ENCODE measurements at places on chromosomes 12 and 14.

DNA sequence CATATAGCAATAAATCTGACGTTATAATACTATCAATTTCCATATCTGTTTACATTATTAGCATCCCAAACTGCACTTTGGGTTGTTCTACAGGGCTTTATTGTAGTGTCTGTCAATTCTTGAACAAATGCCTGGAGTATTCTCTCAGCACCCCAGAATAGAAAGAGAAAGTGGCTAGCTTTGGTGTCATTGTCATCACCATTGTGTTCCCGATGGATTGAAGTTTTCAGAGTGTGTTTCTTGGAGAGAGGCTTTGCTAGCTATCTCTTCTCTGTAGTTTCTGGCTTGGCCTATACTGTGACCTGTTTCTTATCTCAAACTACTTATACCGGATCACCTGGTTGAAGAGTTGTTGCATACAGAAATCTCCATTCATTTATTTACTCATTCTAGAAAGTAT, 6.4 kb downstream of the TMEM106C start:
- no peak for DNase-seq

DNA sequence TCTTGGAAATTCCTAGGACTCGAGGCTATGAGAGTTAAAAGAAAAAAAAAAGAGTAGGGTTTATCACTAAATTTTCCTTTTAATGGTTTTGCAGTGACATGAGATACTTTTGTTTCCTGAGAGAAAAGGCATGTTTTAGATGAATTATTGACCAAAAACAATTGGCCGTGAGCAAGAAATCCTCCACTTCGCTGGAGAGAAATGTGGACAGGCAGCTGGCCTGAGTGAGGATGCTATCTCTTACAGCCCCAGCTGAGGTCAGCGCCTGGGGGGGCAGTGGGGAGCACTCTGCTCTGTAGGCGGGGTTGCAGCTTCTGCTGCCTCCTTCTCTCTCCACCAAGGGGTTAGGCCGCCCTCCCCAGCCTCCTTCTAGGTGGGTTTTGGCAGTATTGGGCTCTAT, 54.7 kb downstream of the PRIMA1 start:
- no peak for DNase-seq

DNA sequence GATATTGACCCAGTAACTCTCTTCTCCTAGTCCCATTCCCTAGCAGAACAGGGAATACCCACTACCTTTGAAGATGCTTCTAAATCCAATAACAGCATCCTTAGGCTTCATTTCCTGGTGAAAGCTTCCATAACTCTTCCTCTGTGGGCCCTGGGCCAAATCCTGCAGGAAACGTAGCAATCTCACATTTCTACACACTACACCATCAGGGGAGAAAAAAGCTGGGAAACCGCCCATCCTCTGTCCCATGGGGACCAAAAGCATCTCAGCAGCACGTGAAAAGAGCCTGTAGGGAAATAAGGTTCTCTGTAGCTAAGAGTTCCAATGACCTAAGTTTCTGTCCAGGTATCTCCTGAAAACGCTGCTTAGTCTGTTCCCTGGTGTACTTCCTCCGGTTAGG, 340.2 kb downstream of the DPF3 start:
- no peak for DNase-seq

- DNase-seq = peak; percentile 89
Observed at GRCh38 chr12:124507188-124508109, 60.0 kb downstream of the NCOR2 start.

DNA sequence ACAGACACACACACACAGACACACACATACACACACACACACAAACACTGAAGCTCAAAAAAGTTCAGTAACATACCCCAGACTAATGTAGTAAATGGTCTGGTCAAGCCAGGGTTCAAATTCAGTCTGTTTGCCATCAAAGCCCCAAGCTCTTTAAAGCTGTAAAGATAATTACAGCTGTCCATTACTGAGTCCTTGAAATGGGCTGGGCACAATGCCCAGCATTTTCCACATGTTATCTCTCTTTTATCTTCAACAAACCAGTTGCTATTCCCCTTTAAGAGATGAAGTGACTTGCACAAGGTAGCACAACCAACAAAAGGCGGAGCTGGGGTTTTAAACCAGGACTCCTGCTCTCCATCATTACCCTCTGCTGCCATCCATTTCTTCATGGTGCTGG, 7.6 kb upstream of the UNC119B start:
- DNase-seq = no peak

DNA sequence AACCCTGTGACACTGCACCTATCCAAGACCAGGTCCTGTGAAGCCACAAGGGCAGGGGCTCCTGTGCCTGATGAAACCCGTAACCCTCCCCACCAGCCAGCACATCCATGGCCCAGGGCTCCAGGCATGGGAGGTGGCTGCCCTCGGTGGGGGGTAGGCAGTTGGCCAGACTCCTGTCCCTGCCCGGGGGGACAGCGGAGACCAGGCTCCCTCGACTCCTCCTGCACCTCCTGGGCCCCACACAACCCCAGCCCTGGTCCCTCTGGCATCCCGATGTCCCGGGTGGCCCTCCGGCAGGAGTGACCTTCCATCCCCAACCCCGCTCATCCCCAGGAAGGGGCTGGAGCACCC, 11.4 kb downstream of the AKT1 start:
- DNase-seq = no peak

DNA sequence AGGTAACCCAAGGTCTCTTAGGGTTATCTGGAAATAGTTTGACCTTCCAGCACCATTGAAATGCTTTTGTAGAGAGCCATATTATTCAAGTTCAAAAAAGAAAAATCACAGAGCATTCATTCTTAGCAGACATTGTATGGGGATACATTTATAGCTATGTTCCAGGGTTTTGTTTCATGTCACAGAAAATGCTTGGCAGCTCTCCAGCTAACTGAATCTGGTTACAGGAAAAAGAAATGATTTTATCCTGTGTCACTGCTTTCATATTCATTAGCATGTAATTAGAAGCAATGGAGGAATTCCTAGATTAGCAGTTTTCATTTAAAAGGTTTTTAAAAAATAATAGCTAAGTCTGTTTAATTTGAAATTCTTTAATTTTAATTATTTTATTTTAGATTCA, 78.9 kb downstream of the SNAPC1 start:
- DNase-seq = no peak

DNA sequence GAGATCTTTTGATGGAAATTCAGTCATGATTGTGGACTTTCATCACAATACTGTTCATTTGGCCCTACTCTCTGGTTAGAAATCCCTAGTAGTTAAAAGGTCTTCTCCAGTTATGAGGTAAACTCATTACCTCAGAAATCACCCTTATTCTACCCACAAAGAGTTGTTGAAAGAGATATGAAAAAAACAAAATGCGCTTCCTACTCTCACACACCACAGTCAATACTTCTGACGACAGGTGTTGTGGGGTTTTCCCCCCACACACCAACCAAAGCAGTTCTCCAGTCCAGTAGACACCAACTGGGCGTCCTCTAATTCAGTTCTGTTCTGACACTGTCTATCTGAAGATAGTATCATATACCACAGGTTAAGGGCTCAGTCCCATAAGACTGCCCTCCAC, 54.9 kb downstream of the TRMT5 start:
- DNase-seq = no peak

GRCh38 chr14:51954031-51954430, 35.3 kb upstream of the RTRAF start:
- no peak for DNase-seq

GRCh38 chr12:105724641-105725040, 394.1 kb downstream of the C12orf75 start:
- no peak for DNase-seq

- no peak for DNase-seq
Observed at GRCh38 chr14:91237219-91237618, 7.3 kb downstream of the GPR68 start.

GRCh38 chr14:95046711-95047681, 110.3 kb downstream of the DICER1 start:
- peak; percentile 54 for DNase-seq

DNA sequence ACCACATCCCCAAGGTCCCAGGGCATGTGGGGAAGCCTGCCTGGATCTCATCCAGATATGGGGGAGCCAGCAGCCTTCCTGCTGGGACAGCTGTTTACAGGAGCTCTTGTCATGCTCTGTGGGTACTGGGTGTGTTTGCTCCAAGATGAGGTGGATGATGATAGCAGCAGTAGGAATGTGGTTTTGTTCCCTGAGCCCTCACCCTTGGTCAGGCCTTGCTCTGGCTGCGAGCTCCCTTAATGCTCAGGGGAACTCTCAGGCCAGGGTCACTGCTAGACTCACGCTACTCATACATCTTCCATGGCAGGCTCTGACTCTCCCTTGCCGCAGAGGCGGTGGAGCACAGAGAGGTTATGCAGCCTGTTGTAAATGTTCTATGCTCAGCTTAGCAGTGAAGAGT, 990.3 kb downstream of the AACS start:
- no peak for DNase-seq

GRCh38 chr14:104195878-104196277, 57.5 kb downstream of the KIF26A start:
- DNase-seq = no peak

- no peak for DNase-seq
Observed at GRCh38 chr14:69049675-69050074, 70.6 kb upstream of the ACTN1 start.

DNA sequence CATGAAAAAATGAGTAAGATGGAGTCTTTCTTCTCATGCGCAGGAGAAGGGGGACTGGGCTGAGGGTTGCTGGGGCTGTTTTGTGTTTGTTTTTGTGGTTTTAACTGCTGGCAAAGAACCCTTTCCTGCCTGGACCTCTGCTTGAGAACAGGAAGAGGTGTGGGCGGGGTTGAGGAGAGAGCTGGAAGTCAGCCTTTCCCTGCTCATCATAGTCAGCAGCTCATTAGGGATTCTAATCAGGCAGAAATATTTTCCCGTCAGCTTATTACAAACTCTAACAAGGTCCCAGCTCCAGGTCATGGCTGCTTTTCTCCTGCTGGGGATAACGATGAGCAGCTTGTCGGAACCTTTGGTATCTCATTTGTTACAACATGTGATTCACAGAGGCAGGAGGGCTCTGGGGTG, 185.0 kb upstream of the NRXN3 start:
- peak; percentile 59 for DNase-seq

GRCh38 chr12:97050509-97050908, 143.5 kb downstream of the NEDD1 start:
- DNase-seq = no peak

GRCh38 chr14:37903343-37904191, 304.1 kb upstream of the SSTR1 start:
- no peak for DNase-seq

DNA sequence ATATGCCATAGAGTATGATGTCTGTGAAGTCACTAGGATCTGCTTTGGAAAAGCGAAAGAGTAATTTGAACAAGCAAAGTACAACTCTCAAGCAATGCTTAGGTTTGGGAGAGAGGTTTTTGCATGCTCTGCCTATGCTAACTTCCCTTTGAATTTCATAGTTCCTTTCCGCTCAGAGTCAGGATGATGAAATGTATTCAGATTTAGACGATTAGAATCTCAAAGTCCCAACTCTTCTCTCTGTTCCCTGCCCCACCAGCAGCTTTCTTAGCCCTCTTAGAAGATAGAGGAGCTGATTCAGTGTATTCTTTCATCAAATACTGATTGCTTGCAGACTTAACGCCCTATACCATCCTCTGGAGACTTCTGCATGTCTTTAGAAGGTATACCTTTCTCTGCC, 11.5 kb downstream of the RAB5B start:
- no peak for DNase-seq
